LHCN-M2 (cell line): ENCODE measurements at places on chromosomes 3 and 15.
A peak's percentile ranks its signal among the peaks of the same experiment; 100 is the strongest.

DNA sequence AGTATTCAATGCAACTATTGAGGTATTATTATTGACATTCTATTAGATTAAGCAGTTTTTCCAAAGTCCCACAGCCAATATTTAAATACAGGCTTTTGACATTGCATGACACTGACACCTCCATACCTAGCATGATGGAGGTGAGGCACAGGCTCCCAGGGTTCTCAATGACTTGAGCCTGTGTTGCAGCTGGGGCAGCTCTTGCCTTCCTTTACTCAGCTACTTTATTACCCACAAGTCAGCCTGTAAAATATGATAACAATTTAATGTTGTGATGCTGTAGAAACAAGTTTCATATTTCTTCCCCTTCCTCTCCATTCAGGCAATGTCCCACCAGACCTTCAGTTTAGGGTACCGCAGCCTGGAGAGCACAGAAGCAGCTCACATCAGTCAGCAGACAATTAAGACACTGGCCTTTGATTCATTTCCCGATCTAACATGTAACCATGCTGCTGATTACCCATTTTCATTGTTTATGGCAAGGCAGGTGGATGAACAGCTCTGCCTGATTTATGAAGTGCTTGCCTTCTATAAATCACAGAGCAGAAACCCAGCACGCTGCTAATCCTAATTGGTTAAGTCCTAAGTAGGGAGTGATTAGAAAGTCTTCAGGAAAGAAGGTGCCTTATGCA is 826.1 kb downstream of the AGBL1 start:
- DNase-seq, result no peak

DNA sequence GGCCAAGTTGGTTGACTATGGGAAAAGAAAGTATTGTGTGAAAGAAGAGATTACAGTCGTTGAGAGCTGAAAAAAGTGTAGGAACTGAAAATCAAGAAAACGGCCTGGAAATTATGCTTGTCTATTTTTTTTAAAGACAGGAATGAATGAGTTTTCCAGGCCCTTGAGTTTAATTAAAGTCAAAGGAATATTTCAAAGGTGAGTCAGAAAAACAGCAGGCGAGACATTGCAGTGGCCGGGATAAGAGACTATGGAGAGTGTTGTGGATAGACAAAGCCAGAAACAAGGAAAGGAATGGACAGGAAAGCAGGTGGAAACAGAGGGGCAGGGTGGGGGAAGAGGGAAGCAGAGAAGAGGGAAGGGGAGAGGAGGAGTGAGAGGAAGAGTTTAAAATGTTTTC is 275.1 kb upstream of the LRTM1 start:
- peak; percentile 81 for DNase-seq

DNA sequence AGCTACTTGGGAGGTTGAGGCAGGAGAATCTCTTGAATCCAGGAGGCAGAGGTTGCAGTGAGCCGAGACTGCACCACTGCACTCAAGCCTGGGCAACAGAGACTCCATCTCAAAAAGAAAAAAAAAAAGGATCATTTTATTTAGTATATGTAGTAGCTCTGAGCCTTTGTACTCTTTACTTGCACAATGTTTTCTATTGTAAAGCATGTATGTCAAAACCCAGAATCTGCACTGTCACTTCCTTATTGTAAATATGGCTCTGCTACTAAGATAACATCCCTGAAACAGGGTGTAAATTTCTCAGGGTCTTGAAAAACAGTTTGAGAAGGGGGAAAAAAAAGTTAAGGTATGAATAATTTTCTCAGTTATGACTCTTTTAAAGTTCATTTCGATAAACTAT is 35.1 kb downstream of the SLMAP start:
- no peak for DNase-seq

DNA sequence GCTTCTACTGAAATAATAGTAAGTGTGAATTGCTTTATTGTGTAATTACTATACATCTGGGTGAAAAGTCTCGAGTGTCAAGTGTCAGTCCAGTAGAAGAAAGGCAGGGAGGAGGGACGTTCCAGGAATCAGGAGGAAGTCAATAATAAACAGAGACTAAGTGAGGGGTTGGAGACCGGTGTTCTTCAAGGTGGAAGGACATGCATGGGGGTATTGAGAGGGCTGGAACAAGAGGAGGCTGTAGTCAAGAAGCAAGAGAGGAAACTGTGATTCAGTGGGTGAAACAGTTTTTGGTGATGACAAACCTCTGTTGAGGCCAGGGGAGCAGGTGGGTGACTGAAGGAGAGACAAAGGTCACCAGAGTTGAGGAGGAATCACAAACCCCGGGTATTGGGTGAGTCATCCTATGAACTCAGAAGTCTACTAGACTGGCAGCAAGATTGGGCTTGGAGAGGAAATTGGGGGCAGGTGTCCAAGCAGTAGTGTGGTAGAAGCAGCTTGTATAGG is 11.6 kb upstream of the SCAMP5 start:
- peak; percentile 90 for DNase-seq

DNA sequence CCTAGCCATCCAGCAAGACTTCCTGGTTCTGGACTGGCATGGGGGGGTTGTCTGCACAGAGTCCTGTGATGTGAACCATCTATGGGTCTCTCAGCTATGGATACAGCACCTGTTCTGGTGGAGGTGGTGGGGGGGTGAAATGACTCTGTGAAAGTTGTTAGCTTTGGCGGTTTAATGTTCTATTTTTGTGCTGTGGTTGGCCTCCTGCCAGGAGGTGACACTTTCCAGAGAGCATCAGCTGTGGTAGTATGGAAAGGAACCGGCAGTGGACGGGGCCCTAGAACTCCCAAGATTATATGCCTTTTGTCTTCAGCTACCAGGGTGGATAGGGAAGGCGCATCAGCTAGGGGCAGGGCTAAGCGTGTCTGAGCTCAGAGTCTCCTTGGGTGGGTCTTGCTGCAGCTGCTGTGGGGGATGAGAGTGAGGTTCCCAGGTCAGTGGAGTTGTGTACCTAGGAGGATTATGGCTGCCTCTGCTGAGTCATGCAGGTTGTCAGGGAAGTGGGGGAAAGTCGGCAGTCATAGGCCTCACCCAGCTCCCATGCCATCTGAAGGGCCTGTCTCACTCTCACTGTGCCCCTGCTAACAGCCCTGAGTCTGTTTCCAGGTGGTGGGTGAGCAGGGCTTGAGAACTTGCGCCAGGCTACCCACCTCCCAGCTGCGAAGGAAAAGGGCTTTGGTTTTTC is 7.1 kb upstream of the LARS2 start:
- peak; percentile 85 for DNase-seq

DNA sequence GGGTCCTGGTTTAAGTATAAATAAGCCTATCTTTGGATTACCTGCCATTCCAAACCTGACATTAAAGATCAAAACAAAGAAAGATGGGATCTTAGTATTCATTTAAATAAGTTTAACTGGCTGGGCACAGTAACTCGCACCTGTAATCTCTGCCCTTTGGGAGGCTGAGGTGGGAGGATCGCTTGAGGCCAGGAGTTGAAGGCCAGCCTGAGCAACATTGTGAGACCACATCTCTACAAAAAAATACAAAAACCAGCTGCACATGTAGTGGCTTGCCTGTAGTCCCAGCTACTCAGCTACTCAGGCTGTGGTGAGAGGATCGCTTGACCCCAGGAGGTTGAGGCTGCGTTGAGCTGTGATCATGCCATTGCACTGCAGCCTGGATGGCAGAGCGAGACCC is 176.9 kb downstream of the FNDC3B start:
- no peak for DNase-seq

DNA sequence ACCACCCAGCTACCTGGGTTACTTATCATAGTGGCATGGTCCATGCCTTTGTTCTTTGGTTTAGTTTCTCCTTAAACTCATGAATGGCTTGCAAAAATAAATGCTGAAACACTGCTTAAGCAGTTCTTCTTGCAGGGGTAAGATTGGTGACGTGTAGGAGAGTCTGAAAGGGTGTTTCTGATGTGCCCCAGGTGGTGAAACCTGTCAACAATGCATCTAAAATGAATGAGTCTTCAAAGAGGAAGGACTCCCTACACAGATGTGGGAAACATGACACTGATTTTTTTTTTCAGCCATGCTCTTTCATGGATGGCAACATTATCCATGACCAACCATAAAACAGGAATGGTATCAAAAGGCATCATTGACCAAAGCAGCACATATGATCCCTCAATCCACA is 72.0 kb downstream of the KCNH8 start:
- no peak for DNase-seq

DNA sequence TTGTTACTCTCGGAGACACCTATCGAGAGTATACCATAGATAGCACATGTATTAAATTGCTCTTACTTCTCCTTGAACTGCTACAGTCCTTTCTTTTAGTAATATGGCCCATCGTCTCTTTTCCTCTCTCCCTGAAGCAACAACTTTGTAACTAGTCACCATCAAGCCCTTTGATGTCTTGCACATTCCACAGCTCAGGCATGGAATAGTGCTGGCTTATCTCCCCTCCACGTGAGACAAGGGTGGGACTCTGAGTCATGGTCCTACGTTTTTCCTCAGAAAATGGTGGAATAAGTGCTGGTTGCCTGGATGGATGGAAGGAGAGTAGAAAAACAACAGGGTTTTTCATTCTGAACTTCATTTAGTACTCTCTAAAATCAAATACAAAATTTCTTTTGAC is 163.3 kb upstream of the MBNL1 start:
- DNase-seq, result no peak

DNA sequence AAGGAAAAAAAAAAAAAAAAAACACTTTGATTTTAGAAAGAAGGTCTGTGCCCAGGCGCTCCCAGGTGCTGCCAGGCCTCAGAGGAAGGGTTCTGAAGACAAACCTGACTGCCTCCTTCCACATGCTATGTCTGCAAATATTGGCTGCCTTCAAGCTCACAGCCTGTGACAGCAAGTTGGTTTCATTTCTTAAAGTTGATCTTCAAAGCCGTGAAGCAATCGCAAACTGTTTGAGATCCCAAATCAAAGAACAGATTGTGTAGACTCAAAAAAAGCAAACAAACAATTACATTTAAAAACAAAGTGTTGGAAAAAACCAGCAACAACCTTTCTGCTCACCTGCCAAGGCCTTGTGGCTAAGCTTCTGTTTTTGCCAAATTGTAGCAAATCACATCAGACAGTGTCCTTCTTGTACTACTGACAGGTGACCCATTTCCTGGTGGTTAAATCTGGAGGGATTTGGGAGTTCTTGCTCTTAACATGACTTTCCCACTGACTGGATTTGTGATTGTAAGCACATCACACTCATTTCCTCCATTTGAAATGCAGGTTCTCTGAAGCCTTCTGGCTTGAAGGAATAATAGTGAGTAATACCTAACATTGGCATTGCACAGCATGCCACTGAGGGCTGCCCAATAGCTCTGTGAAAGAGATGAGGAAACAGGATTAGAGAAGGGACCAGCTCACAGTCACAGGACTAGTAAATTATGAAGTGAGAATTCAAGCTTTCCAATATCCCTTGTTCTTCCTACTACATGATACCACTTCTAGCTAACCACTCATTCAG is 502.4 kb downstream of the LPP start:
- DNase-seq, result peak; percentile 57

DNA sequence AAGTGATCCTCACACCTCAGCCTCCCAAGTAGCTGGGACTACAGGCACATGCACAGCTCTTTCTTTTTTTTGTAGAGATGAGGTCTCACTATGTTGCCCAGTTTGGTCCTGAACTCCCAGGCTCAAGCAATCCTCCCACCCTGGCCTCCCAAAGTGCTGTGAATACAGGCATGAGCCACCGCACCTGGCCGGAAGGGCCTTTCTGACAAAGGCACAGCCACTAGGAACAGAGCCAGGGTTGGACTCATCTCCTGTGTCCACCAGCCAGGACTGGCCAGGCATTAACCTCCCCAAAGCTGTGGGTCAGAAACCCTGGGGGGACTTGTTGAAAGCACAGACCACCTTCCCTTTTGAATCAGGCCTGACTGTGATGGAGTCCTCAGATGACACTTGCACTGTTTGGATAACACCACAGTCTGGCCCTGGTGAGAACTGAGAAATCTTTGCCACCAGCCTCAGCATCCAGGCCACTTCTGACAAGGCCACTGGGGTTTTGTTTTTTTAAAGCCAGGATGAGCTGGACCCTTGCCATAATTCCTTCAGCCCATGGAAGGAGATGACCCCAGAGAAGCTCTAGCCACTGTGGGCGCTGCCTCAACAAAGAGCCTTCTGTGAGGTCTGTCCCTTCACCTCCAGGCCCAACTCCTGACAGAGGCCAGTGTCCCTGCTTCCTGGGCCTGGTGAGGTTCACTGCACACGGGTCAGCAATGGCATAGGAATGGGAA is 4.8 kb downstream of the TKT start:
- DNase-seq, result no peak

- peak; percentile 73 for DNase-seq
These were observed 262.5 kb upstream of the LRTM1 start for GRCh38 chr3:55190331-55190730.

DNA sequence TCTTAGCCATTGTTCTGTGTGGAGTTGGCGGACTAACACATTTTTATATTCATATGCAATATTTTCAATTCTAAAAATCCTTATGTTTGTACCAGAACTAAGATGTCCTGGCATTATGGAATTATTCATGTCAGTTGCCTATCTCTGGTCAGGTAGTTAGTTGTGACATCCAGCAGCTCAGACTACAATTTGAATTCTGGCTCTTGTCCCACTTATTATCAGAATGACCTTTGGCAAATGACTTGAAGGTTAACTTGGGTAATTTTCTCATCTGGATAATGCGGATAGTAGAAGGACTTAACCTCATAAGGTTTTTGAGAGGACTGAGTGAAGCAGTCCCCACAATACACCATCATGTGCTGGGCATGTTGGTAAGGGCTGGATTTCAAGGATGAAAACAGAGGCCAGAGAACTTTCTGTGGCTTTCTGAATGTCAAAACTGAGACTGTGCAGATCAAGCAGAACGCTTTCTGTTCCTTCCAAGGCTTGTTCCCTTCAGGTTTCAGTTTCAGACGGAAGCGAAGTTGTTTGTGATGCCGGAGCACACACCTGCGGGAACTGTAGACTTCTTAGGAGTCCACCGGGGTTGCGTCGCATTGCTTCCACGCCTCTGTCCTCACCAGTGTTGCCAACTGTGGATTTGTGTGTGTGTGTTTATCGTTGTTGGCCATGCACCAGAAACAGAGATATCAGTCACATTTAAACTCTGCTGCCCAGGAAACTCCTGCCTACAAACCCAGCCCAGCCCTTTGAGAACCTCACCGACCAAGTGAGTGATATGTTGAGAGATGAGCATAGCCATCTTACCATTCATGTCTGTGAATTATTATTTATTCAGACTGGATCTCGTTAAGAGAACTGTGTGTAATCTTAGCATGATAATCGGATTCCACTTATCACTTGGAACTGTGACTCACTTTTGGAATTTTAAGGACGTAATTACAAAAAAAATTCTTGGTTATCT is 76.0 kb downstream of the PTPRG start:
- DNase-seq, result no peak

DNA sequence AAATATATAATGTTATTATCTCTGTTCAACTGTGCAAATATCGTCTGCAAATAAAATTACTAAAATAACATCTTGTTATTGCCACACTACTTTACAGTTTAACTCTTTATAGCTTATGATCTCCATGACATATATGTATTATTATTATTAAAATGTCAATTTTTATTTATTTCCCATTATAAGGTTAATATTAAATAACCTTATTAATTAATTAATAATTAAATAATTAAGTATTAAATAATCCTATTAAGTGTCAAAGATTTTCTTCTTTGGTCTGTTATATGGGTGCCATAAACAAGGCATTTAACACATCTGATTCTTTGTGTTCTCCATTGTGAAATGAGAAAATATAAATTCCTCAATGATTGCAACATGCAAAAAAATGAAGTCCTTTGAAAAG is 10.0 kb downstream of the BCHE start:
- no peak for DNase-seq

- DNase-seq, result no peak
These were observed 10.5 kb upstream of the IP6K2 start for GRCh38 chr3:48727511-48727910.
